GM12864 (cell line): ENCODE measurements at places on chromosomes 2 and 18.

DNA sequence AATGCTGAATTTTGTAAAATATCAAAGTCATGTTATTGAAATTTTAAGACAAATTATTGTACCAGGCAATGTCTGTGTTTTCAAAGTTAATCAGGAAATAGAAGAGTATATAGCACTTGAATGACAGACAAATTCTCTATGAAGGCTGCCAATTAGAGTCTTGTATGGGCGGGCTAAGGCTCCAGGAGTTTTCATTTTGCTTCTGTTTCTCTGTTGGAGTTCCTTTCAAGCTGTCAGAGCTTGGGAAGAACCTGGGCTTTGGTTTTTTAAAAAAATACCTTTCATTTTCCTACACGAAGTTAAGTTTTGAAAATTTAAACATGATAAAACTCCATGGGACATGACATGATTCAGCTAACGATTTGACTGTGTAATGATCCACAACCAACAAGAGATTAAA, 339.0 kb upstream of the KCNH7 start:
- no peak for DNase-seq

DNA sequence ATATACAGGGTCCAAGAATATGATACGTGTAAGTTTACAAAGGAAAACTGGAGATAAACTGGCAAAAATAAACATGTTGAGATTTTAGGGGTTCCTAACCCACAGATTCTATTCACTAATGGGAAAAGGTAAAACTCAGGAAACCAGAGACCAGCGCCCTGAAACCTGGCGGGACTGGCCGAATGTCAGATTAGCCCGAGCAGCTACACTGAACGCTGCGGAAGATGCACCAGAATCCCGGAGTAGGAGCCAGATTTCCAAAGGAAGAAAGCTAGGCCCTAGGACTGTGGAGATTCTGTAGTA, 679 bp upstream of the WDR75 start:
- no peak for DNase-seq

GRCh38 chr2:224807153-224807964, 91.2 kb upstream of the CCDC195 start:
- DNase-seq, result no peak

GRCh38 chr2:113776949-113777348, 20.5 kb upstream of the SLC35F5 start:
- no peak for DNase-seq

DNA sequence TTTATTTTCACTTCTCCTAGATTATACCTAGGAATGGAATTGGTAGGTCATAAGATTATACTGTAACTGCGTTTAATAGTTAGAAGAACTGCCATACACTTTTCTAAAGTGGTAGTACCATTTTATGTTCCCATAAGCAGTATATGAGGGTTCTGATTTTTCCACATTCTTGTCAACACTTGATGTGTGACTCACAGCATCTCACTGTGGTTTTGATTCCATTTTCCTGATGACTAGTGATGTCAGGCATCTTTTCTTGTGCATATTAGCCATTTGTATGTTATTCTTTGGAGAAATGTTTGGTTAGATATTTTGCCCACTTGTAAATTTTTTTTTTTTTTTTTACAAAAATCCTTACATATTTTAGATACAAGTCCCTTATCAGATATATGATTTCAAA, 2.3 kb downstream of the DCAF17 start:
- no peak for DNase-seq

DNA sequence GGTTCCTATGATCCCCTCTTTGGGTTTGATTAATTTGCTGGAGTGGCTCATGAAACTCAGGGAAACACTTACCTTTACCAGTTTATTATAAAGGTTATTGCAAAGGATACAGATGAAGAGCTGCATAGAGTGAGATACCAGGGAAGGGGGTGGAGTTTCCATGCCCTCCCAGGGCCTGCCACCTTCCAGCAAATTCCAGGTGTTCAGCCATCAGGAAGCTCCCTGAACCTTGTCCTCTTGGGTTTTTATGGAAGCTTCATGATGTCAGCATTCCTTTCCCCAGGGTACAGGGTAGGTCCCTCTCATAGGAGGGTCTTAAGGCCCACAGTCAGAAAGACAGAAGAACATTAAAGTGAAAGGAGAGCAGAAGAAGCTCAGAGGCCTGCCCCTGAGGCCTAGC, 123.9 kb upstream of the DCC start:
- DNase-seq, result no peak

DNA sequence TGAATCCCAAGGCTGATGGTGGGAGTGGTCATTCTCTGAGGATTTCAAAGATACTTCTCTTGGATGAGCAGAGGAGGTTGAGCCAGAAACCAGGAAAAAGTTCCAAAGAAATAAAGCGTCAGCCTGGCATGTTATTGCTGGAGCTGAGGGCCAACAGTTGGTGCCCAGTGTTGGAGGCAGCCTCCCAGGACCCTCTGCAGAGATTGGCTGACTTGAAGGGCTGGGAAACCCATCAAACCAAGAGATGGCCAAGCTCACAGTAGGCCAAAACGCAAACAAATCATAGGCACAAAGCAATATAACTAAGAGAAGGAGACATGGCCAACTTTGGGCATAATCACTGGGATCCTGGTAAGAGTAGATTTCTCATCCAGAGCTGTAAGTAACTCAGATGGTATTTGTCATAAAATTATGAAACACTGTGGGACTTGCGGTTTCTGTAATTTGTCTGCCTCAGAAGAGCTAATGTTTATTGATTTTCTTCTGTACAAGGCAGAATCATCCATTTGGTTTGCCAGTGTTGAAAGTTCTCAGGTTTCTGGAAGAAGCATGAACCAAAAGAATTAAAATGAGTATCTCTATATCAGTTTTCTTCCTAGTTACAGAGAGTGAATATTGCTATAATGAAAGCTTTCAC, 108.3 kb downstream of the ATL2 start:
- no peak for DNase-seq

DNA sequence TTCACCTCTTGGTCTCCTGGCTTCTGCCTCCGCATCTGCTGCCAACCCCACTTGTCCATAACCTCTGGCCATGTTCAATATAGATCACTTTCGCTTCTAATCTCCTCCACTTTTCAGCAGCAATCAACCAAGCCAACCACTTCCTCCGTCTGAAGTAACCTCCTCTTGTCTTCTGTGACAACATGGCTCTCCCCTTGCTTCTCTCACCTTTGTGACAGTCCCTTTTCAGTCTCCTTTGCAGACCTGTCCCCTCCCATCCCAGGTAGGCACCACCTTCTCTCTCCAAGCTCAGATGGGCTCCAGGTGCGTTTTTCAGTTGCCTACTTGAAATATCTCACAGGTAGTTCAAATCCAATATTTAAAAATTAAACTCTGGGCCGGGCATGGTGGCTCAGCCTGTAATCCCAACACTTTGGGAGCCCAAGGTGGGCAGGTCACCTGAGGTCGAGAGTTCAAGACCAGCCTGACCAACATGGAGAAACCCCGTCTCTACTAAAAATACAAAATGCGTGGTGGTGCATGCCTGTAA, 4.7 kb upstream of the PSD4 start:
- DNase-seq, result no peak

DNA sequence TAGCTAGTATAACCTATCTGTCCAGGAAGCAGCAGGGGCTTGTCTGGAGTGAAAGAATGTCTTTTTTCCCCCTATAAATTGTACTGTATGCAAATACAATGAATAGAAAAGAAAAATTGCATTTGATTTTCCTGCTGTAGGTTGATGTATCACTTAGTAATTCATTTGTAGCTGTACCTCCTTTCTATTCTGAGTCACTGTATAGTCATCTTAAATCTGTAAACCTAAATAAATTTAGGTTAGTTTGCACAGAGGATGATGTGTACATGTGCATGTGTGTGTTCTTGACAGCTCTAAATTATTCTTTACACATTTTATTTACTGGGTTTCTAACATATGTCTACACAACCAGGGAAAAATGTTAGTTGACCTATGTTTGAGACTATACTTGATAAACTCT, 478.7 kb upstream of the CNTNAP5 start:
- no peak for DNase-seq

- no peak for DNase-seq
These were observed 74.1 kb downstream of the PIK3C3 start for GRCh38 chr18:42029092-42029491.

- no peak for DNase-seq
These were observed 137.8 kb downstream of the PID1 start for GRCh38 chr2:229133155-229133772.

- DNase-seq, result no peak
These were observed 152.3 kb downstream of the PAX3 start for GRCh38 chr2:222146488-222146887.

GRCh38 chr2:101854877-101855276, 136.9 kb upstream of the IL1R2 start:
- DNase-seq, result no peak

- no peak for DNase-seq
These were observed 3.3 kb downstream of the L3MBTL4 start for GRCh38 chr18:6411382-6411781.

DNA sequence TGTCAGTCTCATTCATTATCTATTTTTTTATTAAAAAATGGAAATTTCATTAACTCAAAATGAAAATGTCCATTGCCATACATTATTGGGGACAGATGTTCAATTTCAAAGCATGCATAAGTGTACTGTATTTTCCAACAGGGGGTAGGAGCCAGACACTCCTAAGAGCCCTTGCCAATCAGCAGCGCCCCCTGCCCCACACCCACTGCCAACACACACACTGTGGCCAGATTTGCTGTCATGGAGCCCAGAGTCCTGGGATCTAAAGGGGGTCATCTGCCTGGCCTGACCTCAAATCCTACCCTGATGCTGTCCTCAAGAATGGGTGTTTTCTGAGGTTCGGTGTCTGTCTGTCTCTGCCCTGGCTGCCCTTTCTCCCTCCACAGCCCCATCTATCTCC, 162.2 kb upstream of the TWIST2 start:
- DNase-seq, result no peak

DNA sequence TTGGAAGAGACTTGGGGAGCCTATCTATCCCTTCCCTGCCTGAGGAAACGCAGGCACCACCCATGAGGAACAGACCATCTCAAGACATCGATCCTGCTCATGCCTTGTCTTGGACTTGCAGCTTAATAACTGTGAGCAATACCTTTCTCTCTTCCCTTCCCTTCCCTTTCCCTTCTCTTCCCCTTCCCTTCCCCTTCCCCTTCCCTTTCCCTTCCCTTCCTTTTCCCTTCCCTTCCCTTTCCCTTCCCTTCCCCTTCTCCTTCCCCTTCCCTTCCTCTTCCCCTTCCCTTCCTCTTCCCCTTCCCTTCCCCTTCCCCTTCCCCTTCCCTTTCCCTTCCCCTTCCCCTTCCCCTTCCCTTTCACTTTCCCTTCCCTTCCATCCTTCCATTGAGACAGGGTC, 650.7 kb upstream of the SOX11 start:
- no peak for DNase-seq

DNA sequence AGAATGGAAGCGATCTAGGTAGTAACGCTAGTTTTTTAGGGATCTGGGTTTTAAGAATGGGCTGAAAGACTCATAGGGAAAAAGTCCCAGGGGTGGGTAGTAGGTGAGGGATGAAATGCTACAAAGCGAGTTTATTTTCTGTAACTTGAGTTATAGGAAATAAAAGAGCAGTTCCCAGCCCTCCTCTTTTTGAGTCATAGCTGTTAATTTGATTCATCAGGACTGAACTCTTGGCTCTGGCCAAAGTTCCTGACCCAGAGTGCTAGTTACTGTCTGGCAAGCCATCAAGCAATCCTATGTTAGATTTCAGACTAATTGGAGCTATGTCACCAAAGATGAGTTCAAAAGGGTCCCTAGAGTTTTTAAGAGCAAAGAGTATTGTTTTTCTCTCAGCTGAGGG, 17.4 kb upstream of the NOSTRIN start:
- DNase-seq, result no peak

GRCh38 chr18:70385474-70385873, 96.6 kb downstream of the SOCS6 start:
- DNase-seq, result no peak

GRCh38 chr2:226066873-226067272, 667.4 kb downstream of the NYAP2 start:
- no peak for DNase-seq
